Melanocyte of skin (primary cell): ENCODE measurements at places on chromosomes 16 and 17. TPM values are rescaled to one million over a fixed set of nuclear protein-coding genes. Genes with fewer than 3 reads are reported as not detected.

The ZSCAN10 gene
- not detected in 2 replicates for total RNA-seq

The GRAP gene
- total RNA-seq = under 0.01 TPM in 1 of 2 replicates, not detected in the other

The TLCD3B gene
- total RNA-seq = not detected in 2 replicates

The SLC6A4 gene
- total RNA-seq = not detected in 2 replicates

The CHD9NB gene
- total RNA-seq = 0.69 and 1.8 TPM in 2 replicates

The USB1 gene
- total RNA-seq = 19.6 and 24.4 TPM in 2 replicates

The ABCA6 gene
- total RNA-seq = 0.33 and 1.9 TPM in 2 replicates

The SMIM36 gene
- not detected in 2 replicates for total RNA-seq

The PSMC3IP gene
- 9.0 and 9.1 TPM in 2 replicates for total RNA-seq

The TBC1D3K gene
- not detected in 2 replicates for total RNA-seq

The GDPD3 gene
- total RNA-seq = 0.36 and 0.69 TPM in 2 replicates

The MAPT gene
- total RNA-seq = 0.33 and 1.5 TPM in 2 replicates

The FBXW10 gene
- total RNA-seq = 0.34 and 0.36 TPM in 2 replicates

The BCL6B gene
- not detected in 2 replicates for total RNA-seq

The BCO1 gene
- total RNA-seq = 2.8 TPM in 1 of 2 replicates, not detected in the other

The CES3 gene
- total RNA-seq = 1.0 TPM in 1 of 2 replicates, not detected in the other

The SYNGR3 gene
- total RNA-seq = not detected in 2 replicates

The ZFP3 gene
- total RNA-seq = 1.7 and 1.8 TPM in 2 replicates
